Psoas muscle (tissue), 8 donors: ENCODE measurements at places on chromosomes 7 and 10. TPM values are rescaled to one million over a fixed set of nuclear protein-coding genes. Genes with fewer than 3 reads are reported as not detected.

DNA sequence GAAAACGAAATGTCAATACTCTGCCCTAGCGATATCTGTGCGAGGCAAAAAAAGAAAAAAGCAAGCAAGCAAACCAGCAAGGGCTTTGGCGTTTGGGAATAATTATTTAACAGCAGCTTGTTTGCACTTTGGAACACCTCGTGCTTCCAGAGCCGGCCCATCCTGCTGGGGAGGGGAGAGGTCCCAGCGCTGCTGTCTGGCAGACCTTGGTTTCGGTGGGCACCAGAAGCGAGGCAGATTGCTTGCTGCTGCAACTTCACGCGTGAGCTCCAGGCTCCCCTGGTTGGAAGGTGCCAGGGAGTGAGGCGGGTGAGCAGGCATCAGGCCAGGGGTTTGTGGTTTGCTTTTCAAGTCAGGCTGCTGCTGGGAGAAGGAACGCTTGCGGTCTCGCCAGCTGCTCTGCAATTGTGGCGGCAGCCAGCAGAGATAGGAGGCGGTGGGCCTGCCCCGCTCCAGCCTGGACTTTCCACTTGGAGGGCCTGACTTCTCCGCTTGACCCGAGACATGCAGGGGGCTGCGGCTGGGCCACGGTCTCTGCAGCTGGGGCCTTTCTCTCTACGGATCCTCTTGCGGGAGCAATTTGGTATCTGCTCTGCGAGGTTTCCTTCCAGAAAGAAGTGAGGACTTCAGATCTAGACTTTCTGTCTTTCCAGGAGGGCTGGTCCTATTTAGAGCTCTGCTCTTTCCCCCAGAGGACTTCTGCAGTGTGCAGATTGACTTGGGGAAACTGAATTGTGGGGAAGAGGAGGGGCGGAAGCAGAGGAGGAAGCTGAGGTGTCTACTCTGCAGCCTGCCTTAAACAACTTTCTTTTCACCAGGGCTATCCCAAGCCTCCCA lies 131.4 kb downstream of the PRPF18 start:
- DNase-seq, result peak; percentile 77

DNA sequence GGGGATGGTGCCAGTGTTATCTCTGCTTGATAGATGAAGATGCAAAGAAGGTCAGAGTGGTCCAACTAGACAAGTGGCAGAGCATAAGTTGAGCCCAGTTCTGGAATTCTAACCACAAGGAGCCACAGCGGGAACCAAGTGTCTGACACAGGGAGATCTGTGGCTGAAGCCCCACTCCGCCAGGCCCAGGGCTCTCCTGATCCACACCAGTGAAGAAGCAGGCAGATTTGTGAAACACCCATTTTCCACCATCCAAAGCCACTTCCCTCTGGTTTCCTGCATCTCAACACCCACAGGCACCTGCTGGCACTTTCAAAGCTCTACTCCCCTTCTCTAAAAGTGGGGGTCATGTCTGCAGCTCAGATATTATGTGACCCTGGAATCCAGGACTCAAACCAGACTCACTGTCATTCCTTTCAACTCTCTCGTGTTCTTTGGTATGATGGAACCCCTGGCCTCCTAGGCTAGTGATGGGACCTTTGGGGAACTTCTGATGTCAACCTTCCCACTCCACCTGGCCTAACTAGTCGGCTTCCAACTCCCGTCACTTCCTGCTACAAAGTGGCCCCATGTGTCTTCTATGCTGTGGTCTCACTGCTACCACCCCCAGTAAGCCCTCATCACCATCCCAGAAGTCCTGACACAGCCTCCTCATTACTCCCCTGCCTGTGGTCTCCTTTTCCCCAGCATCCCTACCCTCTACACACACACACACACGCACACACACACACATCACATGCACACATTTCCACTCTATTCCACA lies 177.6 kb downstream of the GRID1 start:
- no peak for DNase-seq

DNA sequence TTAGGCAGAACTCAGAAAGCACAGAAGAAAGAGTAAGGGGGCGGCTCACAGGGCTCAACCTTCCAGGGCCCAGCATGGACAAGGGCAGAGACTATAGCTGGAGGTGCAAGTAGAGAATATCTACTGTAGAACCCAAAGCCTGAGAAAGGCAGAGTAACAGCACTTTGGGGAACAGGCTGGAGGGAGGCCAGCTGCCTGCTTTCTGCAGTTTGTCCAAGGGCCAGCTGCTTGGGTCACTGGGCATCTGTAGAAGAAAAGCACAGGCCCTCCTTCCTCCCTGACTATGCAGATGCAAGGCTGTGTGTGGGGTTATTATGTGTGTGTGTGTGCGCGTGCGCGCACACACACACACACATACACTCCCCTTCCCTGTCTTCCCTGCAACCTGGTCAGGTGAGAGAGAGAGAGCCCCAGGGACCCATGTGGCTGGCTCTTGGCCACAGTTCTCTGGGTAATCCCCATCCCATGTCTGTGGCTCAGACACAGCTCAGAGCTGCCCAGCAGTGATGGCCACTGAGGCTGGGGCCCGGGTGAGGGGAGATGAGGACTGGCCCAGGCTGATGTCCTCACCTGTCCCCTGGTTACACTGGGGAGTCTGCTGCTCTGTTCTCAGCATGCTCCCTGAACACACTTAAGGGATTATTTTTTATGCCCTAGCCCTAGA lies 9.0 kb downstream of the ADRA2A start:
- DNase-seq, result no peak

- DNase-seq, result no peak
Measured at GRCh38 chr10:37489658-37490003, 364.2 kb downstream of the ANKRD30A start.

DNA sequence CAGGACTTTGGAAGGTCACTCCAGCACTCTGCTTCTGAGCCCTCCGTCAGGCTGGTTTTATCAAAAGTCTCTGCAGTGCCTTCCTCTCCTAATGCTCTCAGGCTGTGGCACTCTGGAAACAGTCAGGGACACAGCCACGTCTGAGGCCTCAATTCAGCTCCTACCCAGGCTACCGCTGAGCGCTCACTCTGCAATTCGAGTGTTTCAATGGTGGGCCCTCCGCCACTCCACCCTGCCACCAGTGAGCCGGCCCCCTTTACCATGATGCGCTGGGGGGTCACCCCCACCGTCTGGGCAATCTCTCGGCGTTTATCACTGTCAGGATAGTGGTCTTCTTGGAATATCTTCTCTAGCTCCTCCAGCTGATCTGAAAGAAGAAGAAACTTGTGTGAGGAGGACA lies 3.5 kb downstream of the NOBOX start:
- no peak for DNase-seq

DNA sequence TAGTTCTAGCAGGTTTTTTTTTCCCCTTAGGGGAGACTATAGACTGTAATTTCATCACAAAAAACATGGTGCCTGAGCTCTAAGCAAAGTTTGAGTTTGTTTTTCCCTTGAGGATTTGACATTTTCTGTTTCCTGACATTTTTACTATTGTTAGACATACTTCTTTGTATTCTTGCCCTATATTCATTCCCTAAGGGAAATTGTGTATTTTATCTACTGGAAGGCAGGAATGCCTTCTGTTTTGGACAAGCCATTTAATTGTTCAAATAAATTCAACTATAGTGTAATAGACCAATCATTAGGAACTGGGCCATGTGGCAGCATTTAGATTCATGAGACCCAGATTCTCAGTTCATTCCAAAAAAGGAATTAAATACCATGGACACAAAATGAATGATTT lies 335.0 kb downstream of the EXOC4 start:
- DNase-seq, result no peak

DNA sequence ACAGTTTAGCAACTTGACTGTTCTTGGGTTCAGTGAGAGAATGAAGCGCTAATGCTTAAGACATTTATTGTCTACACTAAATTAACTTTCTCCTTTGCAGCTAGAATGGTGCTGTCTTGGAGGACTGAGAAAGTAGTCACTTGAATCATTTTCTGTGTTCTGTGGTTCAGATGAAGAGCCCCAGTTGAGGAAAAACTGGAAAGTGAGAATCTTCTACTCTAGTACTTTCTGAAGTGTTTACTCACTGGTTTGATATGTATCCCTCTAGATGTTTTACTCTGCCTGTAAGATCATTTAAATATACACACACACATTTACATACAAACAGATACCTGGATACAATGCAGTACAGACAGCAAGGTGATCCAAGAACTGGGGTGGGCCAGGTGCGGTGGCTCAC lies 308.1 kb downstream of the CAMK1D start:
- DNase-seq, result no peak

- DNase-seq, result no peak
Measured at GRCh38 chr7:143884241-143884968, 17.6 kb downstream of the TCAF1 start.

GRCh38 chr10:8113616-8114015 lies 59.1 kb downstream of the GATA3 start:
- no peak for DNase-seq

DNA sequence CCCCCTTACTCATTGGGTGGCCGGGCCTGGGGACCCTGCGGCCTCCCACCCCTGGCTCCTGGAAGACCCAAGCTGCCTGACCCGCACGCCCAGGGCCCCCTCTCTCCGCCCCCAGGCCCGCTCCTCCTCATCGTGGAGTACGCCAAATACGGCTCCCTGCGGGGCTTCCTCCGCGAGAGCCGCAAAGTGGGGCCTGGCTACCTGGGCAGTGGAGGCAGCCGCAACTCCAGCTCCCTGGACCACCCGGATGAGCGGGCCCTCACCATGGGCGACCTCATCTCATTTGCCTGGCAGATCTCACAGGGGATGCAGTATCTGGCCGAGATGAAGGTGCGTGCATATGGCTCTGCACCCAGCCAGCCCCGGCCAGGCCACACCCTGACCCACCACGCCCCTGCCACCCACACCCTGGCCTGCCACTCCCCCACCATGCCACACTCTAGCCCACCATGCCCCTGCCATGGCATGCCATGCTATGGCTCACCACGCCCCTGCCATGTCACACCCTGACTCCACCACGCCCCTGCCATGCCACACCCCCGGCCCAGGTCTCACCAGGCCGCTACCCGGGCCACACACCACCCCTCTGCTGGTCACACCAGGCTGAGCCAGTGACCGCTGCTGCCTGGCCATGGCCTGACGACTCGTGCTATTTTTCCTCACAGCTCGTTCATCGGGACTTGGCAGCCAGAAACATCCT lies 18.7 kb upstream of the CSGALNACT2 start:
- DNase-seq, result peak; percentile 51

DNA sequence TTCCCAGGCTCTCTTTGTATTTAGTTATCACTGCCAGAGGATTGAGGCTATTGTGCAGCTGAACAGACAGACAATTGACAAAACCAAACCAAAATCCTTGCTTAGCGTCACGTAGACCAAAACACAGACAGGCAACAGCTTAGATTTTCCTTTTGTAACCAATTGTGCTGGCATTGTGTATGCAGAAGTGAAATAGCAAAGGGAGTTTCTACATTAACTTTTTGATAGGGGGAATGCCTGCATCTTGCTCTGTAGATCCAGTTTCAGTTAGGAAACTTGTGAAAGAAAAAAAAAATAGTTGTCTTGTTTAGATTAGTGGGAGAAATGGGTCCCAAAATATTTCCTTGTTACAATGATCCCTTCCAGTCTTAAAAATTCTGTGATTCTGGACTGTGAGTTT lies 333.8 kb downstream of the BBS9 start:
- DNase-seq, result no peak

DNA sequence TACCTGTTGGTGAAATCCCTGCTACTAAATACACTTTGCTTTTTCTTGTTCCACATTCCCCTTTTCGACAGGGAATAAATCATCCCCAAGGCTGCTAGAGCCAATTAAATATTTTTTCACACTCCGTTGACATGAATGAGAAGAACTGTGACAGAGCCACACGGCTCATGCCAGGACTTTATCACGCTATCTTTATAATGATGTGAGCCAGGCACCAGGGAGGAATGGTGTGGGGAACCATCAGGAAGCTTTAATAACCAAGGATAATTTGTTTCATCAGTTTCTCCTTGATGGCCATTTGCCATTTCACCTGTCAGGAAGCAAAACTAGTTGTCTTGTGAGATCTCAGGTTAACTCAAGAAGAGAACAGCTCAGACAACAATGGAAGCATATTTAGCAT lies 193.0 kb upstream of the C7orf33 start:
- DNase-seq, result no peak

DNA sequence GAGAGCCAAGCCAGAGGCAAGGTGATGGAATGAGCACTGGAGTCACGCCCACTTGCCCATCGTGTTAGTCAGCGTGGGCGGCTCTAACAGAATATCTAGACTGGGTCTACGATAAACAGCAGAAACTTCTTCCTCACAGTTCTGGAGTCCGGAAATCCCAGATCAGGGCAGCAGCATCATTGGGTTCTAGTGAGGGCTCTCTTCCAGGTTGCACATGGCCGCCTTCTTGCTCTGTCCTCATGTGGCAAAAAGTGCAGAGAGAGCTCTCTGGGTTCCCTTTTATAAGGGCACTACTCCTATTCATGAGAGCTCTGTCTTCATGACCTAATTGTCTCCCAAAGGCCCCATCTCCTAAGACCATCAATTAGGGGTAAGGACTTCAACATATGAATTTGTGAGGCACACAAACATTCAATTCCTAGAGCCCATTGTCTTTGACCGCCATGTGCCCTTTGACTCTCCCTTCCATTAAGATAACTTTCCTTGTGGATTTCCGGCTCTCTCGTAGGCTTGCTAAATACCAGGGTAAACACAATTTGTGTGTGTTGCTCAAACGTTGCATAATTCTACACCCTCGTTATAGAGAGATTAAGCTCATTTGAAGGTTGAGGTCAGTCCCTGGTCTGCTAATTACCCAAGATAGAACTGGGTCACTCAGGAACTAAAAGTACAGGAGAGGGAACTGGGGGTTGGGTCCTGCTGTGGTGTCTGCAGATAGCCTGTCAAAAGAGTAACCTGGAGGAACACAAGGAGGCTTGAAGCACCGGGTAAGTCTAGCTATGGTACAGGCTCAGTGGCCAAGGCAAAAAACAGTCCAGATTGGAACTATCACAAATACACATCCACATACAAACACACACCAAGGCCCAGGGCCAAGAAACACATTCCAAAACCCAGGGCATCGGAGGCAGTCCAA lies 28.7 kb upstream of the USP6NL start:
- DNase-seq, result no peak

- DNase-seq, result no peak
Measured at GRCh38 chr7:157827863-157828160, 491.0 kb downstream of the DNAJB6 start.

DNA sequence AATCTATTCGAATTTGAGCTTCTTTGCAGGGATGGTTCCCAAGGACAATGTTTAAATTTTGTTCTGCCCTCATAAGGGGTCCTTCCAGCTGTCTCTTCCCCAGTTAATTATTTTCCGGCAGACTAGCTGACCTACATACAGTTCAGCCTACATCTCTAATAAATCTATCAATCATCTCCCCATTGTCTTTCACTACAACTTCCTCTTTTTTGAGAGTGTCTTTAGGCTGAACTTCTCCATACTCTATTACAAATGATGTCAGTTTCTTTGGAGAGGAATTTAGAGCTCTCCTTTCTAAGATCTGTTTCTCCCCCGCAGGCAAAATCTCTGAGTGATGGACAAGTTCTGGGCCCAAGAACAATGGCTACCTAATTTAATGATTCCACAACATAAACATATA lies 122.2 kb downstream of the PCLO start:
- no peak for DNase-seq

- DNase-seq, result no peak
Measured at GRCh38 chr7:96287132-96287531, 34.8 kb downstream of the SLC25A13 start.

Gene AP1S1
- polyA plus RNA-seq, result 17.8 TPM

Gene ATP6V0A4
- not detected for polyA plus RNA-seq

Gene CTTNBP2
- polyA plus RNA-seq, result 0.26 TPM
